Activated T-helper 17 cell treated with anti-CD3 and anti-CD28 coated beads, Interleukin-2, amount 50 U/mL, for 72 hours (primary cell): ENCODE measurements at places on chromosomes 12 and 14. TPM values are rescaled to one million over a fixed set of nuclear protein-coding genes. Genes with fewer than 3 reads are reported as not detected.

- ATAC-seq = peak; percentile 43
Observed at GRCh38 chr14:92513966-92514843, 624 bp downstream of the RIN3 start.

GRCh38 chr14:96723946-96724345 lies 73.2 kb upstream of the VRK1 start:
- no peak for ATAC-seq

GRCh38 chr14:50666772-50667683 lies 1.1 kb downstream of the SAV1 start:
- peak; percentile 43 for ATAC-seq

NTF3 gene
- not detected for total RNA-seq
